ENCODE measurements at places on chromosomes 11 and 22.

DNA sequence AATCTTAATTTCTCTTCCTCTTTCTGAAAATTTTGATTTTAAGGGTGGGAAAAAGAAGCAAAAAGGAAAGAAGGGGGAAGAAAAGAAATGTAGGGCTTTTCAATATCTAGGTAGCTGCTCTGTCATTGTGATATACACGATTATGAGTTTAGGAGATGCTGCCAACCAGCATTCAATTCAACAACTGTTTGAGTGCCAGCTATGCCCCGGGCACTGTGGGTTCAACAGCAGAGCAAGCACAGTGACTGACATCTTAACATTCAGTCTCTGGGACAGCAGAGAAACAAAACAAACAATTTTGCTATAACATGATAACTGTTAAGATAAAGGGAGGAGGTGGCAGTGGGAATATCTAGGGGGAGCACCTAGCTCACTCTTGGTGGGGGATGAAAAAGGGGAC is 91.6 kb downstream of the DBX1 start:
- no peak for DNase-seq

DNA sequence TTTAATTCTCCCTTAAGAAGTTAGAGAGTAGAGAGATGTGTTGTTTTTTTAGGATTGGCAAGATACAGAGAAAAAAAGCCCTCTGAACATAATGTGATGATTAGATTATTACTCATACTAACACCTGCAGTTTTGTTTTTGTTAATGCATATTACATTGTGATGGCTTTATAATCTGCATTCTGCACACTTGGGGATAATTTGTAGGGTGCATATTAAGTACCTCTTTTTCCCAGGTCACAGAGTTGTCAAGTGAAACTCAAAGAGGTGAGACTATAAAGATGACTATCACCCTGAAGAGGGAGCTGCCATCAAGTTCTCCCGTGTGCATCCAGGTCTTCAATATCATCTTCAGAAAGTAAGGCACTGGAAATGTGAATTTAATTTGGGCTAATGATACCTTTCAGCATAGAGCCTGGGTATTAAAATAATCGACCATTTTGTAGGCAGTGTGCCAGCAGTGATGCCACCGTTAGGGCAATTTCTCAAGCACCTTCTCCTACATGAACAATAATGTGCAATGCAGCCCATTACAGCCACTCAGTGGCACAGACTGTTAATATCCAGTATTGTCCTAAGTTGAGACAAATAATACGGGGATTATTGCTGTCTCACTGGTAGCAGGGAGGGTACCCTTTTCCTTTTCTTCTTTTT is 16.2 kb downstream of the PIWIL4 start:
- DNase-seq: no peak

DNA sequence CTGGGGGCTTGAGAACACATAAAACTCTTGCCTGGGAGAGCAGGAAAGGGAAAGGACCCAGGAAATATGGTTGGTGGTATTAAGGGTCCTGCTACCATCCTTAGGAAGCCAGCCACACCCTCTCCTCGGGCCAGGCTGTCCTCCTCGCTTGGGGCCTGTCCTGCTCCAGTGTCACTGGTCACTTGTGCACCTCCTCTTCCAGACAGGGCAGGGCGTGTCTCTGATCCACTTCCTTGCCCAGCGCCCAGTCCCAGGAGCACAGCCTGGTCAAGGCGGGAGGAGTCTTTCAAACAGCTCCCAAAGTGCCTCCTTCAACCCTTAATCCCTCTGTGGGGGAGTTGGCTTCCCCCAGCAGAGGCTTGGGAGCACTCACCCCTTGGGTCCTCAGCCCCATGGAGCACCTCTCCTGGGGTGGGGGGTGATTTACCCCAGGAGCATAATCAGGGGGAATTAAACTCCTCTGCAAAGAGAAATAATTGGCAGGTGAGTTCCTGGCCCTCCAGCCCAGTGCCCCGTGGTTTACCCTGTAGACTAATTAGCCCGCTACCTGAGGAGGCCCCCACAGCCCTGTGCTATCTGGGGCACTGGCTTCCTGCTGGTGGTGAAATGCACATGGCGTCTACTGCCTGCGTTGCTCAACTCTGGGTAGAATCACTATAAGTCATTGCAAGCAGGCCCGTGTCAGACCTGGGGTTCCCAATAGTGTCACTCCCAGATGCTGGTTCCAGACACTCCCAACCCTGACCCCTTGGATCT is 8.0 kb downstream of the TMPRSS6 start:
- no peak for DNase-seq

- DNase-seq: no peak
Observed at GRCh38 chr11:43925063-43925931, 17.1 kb upstream of the C11orf96 start.

DNA sequence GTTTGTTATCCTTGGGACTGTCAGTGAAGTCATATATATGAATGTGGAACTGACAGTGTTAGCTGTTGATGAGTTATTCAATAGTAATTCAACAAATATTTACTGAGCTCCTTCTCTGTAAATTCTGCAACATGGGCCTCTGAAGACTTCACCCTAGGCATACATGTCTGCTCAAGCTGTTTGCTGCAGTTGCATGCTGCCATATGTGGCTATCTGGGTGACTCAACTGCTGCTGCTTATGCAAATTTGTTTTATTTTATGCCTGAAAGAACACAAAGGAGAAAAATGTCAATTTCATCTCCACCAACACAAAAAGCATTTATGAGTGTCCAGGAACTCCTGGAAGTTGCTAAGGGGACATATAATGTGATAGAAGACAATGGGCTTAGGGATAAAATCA is 417.6 kb downstream of the AASDHPPT start:
- no peak for DNase-seq

GRCh38 chr11:120268686-120269085 is 28.7 kb downstream of the POU2F3 start:
- no peak for DNase-seq

GRCh38 chr11:19976281-19976941 is 183.9 kb downstream of the DBX1 start:
- DNase-seq: no peak

- peak; percentile 41 for DNase-seq
Observed at GRCh38 chr11:69310934-69311766, 17.2 kb downstream of the MYEOV start.

Data from activated CD4-positive, alpha-beta T cell treated with anti-CD3 and anti-CD28 coated beads, Interleukin-2, amount 50 U/mL, for 16 hours (primary cell).